SJCRH30 (cell line): ENCODE measurements at places on chromosomes 7 and 10.
A peak's percentile ranks its signal among the peaks of the same experiment; 100 is the strongest.

GRCh38 chr10:44976352-44977198 is 2.0 kb downstream of the DEPP1 start:
- DNase-seq: no peak

GRCh38 chr7:147999962-148000361 is 590.6 kb upstream of the C7orf33 start:
- no peak for DNase-seq

DNA sequence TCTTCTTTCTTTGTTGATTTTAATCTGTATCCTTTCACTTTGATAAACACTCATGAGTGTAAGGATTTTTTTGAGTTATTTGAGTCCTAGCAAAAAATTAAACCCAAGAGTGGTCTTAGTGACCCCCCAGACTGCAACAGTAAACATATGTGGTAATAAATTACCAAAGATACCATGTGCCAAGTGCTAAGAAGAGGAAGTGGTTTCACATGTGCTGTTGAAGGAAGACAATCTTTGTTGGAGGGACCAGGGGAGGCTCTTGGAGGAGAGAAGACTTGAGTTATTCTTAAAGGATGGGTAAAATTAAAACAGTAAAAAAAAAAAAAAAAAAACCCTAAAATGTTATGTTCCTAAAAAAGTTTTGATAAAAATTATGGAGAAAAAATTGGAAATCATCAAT is 150.2 kb downstream of the SEC23IP start:
- DNase-seq: no peak

- DNase-seq: no peak
These were observed 33.7 kb downstream of the AGK start for GRCh38 chr7:141584935-141585334.

GRCh38 chr10:517241-517830 is 172.1 kb downstream of the DIP2C start:
- DNase-seq: peak; percentile 53

DNA sequence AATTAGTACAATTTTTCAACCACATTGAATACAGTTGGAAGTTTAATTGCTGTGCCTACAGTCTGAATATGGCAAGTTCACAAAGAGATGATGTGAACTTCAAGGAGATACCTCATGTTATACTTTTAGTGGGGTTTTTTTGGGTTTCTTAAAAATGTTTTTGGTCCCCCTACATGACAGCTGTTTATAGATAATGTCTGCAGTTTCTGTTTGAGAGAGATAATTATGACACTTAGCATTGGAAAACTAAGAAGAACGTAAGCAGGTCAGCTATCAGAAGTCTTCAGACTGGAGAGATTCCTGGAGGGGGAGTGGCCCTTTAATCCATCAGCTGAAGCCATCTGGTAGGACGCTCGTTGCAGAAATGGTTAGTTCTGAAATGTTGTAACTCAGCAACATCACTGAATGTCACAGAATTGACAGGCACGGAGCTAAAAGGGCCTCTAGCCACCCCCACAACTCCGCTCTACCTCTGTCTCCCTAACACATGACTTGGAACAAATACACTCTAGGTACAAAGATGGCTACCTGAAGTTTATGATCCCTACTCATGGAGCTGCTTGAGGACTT is 29.0 kb downstream of the TIMM23 start:
- no peak for DNase-seq

GRCh38 chr7:107388604-107389003 is 81.3 kb upstream of the GPR22 start:
- DNase-seq: no peak

GRCh38 chr10:24463611-24464426 is 254.9 kb downstream of the KIAA1217 start:
- DNase-seq: no peak

DNA sequence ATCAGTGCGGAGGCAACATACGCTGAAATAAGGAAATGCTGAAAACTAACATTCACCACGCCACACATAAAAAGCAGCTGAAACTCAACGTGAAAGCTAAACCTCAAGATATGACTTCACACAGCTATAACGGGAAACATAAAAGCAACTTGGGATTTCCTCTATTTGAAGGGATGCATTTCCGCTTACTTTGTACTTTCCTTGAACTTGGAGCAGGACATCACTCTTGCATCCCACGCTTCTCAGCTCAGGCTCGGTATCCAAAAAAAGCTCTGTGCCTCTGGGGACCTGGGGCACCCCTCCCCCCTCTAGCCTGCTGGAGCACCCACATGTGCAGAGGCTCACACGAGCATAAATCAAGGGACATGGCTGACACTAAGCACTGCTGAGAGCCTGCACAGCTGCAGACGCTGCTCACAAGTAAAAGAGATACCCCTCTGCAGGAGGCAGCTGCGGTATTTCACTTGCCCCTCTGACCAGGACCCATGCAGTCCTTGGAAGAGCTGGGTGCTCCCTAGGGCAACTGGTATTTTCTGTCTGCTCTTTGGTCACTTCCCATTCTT is 34.2 kb downstream of the PARD3 start:
- peak; percentile 90 for DNase-seq

- DNase-seq: no peak
These were observed 15.5 kb upstream of the CRCP start for GRCh38 chr7:66099232-66099550.

DNA sequence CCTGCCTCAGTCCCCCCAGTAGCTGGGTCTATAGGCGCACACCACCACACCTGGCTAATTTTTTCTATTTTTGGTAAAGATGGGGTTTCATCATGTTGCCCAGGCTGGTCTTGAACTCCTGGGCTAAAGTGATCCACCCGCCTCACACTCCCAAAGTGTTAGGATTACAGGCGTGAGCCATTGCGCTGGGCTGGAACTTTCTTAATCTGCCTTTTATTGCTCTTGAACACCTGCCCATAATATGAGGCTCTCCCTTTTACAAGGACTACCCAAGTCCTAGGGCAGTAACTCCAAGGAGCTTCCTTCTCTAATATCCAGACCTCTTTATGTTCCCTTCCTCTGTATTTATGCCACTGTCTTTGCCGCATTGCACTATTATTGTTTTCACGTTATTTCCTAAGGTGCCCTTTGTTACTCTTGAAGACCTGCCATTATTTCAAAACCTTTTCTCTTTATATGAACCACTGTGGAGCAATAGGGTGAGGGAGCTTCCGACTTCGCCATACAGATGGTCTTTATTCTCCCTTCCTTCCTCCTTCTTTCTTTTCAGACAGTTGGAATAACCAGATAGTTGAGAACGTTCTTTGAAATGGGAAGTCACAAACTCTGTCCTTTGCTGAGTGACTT is 36.3 kb upstream of the TCF7L2 start:
- no peak for DNase-seq

- no peak for DNase-seq
These were observed 165.2 kb upstream of the TMEM72 start for GRCh38 chr10:44745920-44746319.

GRCh38 chr10:30792025-30792424 is 162.5 kb upstream of the LYZL2 start:
- no peak for DNase-seq

DNA sequence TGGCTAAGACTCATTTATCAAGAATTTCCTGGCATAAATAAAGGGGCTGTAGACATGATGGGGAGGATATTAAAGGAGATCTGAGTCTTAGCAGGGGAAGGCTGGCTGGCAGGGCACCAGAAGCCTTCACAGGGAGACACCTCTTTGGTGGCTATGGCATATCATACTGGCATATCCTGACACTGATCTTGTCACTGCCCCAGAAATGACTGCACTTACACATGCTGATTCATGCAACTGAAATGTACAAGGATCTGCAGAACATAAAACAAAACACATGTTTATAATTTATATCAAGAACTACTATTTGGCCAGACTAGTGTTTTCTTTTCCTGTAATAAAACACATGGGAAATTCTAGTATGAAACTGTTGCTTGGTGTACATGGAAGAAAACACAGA is 5.5 kb upstream of the LIPN start:
- no peak for DNase-seq

DNA sequence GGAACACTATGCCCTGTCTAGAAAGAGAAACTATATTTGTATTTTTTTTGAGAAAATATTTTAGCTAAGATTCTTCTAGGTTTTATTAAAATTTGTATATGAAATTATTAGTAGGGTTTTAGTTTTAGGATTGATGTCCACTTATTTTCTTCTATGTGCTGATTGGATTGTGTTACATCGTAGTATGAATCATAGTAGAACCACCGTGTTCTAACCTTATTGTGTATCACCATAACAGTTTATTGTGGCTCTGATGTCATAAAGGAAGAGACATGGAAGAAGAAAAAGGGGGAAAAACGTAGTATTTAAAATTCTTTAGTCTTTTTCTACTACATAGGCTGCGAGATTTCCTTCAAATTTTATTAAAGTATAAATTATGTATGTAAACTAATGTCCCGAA is 1.9 kb downstream of the AGBL3 start:
- no peak for DNase-seq

GRCh38 chr7:112012242-112012641 is 194.0 kb downstream of the DOCK4 start:
- no peak for DNase-seq

- DNase-seq: no peak
These were observed 91.5 kb downstream of the FOXL3 start for GRCh38 chr7:381211-382042.

- no peak for DNase-seq
These were observed 95.0 kb upstream of the DDC start for GRCh38 chr7:50660040-50660829.

DNA sequence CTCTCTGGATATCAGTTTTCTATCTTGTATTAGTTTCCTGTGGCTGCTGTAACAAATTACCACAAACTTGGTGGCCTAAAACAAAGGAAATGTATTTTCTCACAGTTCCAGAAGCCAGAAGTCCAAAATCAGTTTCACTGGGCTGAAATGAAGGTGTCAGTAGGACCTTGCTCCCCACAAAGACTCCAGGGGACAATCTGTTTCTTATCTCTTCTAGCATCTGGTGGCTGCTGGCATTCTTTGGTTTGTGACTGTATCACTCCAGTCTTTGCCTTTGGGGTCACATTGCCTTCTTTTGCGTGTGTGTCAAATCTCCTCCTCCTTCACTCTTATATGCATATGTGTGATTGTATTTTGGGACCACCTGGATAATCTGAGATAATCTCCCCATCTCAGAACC is 153.0 kb upstream of the PRPS1L1 start:
- no peak for DNase-seq

DNA sequence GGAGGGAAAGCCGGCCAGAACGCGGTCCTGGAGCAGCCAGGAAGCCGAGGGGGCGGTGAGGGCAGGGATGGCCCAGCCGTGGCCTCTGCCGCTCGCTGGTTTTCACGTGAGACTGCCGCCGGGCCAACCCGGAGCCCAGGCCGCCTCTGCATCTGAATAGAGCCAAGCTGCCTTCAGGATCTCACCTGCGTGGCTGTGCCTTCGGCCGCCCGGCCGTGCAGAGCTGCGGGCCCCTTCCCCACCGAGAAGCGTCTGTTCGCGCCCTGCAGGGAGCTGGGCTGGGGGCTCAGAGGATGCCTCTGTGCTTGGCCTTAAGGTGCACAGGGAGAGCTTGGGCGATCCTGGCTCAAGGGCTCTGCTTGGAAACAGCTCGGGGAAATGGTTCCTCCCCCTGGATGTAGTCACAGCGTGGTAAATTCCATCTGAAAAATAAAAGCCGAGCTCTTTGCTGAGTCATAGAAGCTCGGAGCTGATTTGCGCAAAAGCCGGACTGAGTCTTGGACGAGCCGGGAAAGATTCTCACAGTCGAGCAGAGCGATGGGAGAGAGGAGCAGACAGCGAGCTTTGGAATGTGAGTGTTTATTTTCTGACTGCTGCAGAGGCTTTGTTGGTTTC is at the start of gene JAKMIP3:
TSS of gene JAKMIP3 (plus strand) at position 456 of the 615 bp plus-strand sequence. CDS start 38,863 bp downstream, outside the sequence.
- no peak for DNase-seq

DNA sequence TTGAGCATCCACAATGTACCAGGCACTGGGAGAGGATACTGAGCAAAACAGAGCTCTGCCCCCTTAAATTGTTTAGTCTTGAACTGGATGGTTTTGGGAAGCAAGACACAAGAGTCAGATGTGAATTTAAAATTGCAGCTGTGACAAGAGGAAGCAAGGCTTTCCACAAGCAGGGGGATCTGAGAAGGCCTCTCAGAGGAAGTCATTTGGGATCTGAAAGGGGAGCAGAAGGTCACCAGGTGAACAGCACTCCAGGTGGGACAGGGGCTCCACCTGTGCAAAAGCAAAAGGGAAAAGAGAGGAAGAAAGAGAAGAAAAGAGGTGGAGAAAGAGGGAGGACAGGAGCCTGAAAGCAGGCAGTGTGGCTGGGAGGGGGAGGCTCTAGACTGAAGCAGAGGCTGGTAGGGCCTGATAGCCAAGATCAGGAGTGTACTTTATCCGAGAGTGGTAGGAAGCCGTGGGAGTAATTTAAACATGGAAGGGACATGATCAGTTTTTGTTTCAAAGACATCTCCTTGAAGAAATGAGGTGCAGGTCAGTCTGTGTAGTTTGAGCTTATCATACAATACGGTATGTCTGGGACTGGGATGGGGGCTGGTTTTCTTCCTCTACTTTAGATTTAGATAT is 76.1 kb upstream of the DUSP5 start:
- no peak for DNase-seq

- no peak for DNase-seq
These were observed 955 bp downstream of the DUS4L start for GRCh38 chr7:107564553-107565298.

GRCh38 chr7:71777278-71777677 is 634.9 kb downstream of the CALN1 start:
- DNase-seq: no peak

DNA sequence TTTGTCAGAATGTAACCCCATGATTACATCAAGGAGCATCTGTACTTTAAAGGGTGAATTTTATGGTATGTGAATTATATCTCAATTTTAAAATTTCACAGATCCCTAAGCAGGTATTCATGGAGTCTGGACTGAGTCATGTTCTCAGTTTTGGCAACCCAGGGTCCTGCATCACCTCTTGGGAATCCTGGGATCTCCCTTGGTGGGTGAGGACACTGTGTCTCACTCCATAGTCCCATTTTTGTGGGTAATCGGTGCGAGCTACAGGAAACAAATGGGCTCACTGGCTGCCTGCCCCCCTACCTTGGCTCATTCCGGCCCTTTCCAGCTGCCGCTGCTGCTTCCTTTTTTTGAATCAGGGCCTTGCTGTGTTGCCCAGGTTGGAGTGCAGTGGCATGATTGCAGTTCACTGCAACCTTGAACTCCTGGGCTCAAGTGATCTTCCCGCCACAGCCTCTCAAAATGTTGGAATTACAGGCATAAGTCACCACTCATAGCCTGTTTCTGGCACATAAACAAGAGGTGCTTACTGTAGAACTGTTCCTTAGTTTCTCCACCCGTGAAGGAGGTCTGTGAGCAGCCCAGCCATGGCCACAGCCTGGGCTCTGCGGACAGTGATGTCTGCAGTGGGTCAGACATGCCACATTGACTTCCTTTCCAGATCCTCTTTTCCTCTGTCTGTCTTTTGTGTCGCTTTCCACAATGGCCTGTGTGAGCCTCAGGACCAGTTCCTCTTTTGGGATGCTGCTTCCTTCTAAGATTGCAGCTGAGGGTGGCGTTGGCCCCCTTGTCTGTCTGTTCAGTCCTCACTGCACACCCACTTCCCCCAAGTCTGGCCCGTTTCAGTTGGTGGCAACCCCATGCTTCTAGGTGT is 14.5 kb downstream of the PALD1 start:
- no peak for DNase-seq

GRCh38 chr7:30183749-30184369 is 49.1 kb downstream of the MTURN start:
- no peak for DNase-seq

GRCh38 chr7:70795948-70796347 is 336.0 kb upstream of the GALNT17 start:
- DNase-seq: no peak
